ENCODE measurements at places on chromosomes 5 and 9. TPM values are rescaled to one million over a fixed set of nuclear protein-coding genes. Genes with fewer than 3 reads are reported as not detected.
A peak's percentile ranks its signal among the peaks of the same experiment; 100 is the strongest.

- peak; percentile 16 for DNase-seq
Measured at GRCh38 chr5:133664422-133664821, 52.1 kb upstream of the FSTL4 start.

DNA sequence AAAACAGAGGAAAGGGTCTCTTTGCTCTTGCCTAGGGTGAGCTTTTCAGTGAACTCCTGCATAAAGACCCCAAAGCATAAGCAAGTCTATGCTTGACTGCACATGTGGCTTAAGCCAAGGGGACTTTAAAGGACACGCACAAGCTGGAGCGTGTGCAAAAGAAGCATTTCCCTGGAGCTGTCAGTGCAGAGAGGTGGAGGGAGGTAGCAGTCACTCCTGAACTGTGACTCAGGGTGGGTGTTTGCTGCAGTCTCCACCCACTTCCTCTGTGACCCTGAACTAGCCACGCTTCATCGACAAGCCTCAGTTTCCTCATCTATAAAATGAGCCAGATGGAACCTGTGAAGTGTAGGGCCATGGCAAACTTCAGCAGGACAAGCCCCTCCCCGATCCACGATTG is 72.4 kb downstream of the PDZD2 start:
- no peak for DNase-seq

DNA sequence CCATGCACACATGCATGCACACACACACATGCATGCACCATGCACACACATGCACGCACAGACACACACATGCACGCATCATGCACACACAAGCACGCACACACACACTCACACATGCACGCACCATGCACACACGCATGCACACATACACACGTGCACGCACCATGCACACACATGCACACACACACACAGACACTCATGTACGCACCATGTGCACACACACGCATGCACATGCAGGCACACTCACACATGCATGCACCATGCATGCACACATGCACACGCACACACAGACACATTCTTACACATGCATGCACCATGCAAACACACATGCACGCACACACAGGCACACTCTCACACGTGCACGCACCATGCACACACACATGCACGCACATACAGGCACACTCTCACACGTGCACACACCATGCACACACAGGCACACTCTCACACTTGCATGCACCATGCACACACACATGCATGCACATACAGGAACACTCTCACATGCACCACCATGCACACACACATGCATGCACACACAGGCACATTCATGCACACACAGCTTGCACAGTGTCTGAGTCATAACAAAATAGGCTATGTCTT is 117.5 kb downstream of the TENT4A start:
- DNase-seq = no peak

GRCh38 chr9:9819886-9820285 is 792.9 kb downstream of the PTPRD start:
- no peak for DNase-seq

- DNase-seq = no peak
Measured at GRCh38 chr9:135284386-135285134, 195.0 kb upstream of the PPP1R26 start.

The CWC27 gene
- 28.4 TPM for total RNA-seq

The BAAT gene
- 0.14 TPM for total RNA-seq

The ZNF883 gene
- total RNA-seq = not detected

The ZNF658 gene
- 3.5 TPM for total RNA-seq

DNA sequence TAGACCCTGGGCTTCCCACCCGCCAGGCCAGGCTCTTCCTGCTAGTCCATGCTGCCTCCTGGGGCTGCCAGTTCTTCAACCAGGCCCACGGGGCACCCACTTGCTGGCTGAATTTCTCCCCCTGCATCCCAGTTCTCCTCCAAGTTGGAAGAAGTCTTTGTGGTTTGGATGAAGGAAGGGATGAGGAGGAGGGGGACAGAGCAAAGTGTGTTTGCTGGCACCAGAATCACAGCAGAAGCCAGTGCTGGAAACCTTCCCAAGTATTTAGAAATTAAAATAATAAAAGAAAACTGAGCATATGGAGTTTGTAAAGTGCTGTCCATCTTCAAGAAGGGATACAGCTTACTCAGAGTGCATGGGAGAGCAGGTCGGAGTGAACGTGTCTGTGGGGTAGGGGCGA is 19.4 kb upstream of the UNC5A start:
- no peak for DNase-seq

GRCh38 chr5:72376381-72376780 is 56.2 kb downstream of the PTCD2 start:
- no peak for DNase-seq

DNA sequence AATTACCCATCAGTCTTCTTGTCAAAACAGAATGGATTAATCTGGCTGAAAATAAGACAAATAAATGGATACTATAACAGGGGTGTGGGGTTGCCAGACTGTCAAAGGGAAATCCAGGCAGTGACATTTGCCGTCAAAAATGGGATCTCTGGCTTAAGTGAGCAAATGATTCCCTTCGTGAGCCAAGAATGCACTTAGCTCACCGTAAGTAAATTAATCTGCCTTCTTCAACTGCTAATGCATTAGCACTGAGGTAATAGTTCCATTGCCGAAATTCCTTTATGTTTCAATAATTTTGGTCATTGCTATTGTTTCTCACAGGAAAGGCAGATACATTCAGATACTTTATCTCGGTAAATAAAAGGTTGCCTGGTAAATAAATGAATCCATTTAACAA is 377.8 kb downstream of the KIAA0825 start:
- DNase-seq = no peak

DNA sequence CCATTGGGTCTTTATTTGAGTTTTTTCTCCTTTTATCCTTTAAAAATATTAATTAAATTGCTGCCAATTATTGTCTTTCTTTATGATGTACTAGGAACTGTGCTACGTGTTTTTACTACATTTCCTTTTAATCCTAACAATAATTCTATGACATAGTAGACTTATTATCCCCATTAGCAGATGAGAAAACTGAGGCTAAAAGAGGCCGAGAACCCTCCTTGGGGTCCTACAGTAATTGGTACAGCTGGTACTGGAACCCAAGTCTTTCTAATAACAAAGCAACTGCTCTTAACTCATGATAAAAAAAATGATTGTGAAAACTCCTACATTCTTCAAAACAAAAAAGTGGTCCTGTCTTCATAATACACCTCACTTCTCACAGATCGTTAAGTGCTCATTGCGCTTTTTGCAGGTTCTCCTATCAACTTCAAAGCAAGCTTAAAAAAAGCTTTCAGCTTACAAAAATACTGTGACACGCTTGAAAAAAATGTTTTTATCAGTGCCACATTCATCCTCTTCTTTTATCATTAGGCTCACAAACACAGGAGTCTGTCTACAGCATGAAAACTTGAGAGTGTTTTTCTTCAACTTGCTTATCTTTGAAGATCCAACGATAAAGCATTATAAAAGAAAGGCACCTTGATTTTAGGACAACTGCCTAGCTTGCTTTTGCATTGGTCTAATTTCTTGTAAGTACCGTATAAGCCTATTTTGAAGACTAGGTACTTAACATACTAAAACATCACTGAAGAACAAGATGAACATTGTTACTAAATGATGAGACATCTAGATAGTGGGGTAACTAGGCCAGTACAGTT is 32.4 kb downstream of the FYB1 start:
- no peak for DNase-seq

The CHSY3 gene
- total RNA-seq = 8.4 TPM

The ARHGEF28 gene
- 35.2 TPM for total RNA-seq

GRCh38 chr9:92004045-92004392 is 54.0 kb upstream of the ROR2 start:
- no peak for DNase-seq

- DNase-seq = peak; percentile 30
Measured at GRCh38 chr9:81028504-81028903, 660.8 kb downstream of the TLE1 start.

The STING1 gene
- total RNA-seq = 3.0 TPM

The C9orf153 gene
- 0.40 TPM for total RNA-seq

The CDX1 gene
- not detected for total RNA-seq

GRCh38 chr9:71620746-71621145 is 147.6 kb downstream of the CEMIP2 start:
- DNase-seq = no peak

DNA sequence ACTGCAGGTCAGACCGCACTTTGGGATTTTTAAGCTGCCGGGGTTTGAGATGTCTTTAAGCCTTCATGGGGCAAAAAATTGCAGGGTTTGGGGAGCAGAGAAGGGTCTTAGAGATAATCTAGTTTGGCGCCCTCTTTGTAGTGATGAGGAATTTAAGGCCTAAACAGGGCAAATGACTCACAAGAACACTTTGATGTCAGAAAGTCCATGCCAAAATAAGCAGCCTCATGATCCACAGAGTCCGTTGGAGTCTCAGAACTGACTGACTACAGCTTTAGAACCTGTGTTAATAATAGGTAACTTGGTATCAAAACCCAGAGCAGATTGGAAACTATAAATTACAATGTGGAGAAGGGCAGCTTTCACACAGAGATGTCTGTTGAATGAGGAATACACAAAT is 35.9 kb upstream of the PTGS1 start:
- no peak for DNase-seq

The ATG10 gene
- total RNA-seq = 11.0 TPM

The CBY3 gene
- not detected for total RNA-seq

DNA sequence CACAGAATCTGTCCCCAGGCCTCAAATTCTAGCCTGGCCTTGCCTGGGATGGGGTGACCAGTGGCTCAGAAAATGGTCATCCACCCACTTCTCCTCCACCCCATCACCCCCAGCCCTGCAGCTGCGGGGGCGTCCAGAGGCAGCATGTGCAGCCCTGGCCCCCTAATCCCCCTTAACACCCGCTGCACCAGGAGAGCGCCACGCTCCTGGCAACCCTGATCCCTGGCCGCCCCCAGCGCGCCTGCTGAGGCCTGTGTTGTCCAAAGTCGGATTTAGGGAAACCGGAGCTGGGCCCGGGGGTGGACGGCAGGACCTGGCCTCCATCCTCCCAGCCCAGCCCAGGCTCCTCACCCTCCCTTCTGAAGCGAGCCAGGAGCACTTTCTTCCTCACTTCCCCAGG is 22.0 kb downstream of the NR5A1 start:
- no peak for DNase-seq

The C9orf50 gene
- total RNA-seq = not detected

The SLC36A3 gene
- total RNA-seq = not detected

DNA sequence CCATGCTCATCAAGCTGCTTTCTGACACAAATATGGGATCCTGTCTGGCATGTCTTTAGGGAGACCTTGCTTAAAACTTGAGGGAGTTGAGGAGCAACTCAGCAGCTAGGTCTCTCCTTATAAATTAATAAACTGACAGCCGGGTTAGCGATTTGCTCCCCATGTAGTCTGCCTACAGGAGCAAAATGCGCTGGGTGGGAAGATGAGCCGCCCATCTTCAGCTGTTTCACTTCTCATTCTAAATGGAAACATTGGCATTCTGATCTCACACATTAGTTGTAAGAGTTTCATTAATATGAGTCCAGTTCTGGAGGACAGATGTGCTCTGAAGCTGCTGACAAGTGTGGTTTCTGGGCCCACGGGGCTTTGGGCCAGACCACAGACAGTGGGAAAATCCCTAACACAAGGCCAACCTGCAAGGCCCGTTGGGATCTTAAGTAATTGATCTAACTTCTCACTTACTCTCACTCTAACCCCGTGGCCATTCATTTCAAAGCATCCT is 197.0 kb downstream of the MCTP1 start:
- no peak for DNase-seq
